ENCODE measurements at places on chromosomes 7 and 10.

DNA sequence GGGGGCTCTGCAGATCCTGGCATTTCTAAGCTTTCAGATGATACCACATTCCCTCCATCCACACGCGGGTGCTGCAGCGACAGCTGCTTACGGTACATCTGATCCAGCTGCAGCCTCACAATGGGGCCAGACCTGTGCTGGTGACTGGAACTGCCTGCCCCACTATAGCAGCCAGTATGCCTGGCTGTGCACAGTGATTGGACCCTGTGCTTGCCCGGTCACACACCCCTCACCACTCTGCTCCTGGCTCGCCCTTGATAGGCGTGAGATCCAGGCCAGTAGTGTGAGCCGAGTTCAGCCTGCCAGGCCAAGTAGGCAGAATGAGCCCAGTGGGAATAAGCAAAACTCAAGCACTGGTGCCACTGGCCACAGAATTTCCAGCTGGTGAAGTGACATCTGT is 164.8 kb downstream of the NRBF2 start:
- DNase-seq: no peak

DNA sequence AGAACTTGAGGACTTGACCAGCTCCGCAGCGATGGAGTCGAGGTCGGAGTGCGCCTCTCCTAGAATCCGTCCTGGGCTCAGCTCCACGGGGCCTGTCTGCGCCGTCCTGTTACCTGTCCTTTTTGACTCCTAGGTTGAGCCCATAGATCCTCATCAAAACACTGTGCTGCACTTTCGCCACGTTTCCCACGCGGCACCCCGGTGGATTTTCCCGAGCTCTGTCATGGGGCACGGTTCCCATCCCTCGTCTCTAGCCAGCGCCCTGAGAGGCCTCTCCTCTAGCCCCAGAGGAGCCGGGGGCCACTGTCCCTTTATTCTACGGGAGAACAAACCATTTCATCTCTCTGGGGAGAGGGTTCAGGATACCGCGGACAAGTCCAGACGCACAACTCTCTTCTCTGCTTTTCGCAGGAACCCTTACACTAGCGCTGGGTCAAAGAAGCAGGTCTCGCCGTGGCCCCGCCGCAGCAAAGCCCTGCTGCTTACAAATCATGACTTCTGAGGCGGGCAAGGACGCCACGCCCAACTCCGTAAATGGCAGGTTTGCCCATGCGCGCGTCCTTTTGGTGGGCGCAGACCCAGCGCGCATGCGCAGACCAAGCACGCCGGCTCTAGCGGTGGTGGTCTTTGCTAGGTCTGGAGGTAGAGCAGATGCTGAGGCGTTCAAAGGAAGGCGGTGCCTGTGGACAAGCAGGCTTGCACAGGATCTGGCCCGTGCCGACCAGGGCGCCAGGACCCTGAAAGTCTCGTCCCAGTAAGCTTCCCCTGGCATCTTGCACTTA is 10.3 kb upstream of the ANKRD7 start:
- DNase-seq: peak; percentile 85

DNA sequence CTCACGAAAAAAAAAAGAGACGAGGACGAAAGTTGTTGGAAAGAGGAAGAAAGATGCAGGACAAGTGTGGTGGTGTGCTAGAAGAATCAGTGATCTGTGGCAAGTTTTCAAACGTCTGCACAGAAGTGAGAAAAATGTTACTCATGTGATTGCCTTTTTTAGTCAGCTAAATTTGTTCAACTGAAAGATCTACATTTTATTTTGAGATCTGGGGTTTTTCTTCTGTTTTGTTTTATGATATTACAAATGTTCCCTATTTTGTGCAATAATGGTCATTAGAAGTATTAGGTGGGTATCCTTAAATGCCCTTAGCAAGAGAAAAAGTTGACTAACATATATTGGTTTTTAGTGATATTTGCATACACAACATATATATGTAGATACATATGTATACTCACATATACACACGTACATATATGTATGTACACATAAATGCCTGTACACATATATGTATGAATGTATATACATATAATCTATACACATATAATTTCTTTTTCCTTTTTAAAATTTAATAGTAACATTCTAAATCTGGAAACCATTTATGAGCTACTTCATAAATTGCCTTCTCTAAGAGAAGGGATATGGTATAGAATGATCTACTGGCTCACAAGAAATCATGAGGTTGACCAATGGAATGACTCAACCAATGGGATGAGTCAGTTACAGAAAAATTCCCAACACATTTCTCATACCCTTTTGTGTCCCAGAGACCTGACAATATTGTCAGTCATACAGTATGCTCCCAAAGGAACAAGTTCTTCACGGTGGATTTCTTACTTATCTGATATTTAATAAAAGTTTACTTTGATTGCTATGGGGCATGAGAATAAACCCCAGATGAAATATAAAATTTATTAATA is 38.4 kb downstream of the SLC39A12 start:
- DNase-seq: no peak

DNA sequence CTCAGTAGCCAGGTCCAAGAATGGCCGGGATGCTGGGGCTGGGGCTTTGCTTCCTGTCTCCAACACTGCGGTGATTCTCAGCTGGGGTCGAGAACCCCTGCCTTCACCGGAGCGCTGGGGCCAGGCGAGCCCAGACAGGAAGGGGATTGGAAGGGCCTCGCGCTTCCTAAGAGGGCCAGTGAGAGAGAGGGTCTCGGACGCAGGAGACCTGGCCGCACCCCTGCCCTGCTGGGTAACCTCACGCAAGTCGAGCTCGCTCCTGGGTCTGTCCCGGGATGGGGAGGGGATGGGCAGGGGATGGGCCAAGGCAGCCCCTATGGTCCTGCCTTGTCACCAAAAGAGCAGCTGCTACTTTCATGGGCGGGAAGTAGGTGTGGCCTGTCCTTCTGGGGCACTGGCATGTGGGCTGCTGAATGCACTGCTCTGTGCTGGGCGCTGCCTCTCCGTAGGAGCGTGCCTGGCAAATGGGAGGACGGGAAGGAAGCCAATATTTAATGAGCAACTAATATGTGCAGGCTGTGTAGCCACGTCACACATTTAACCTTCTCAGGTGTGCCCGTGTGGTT is 20.0 kb downstream of the KCNK18 start:
- no peak for DNase-seq

GRCh38 chr7:124275411-124275810 is 242.5 kb upstream of the TMEM229A start:
- no peak for DNase-seq

GRCh38 chr10:87847550-87847949 is 15.8 kb downstream of the KLLN start:
- DNase-seq: no peak

Measured in activated CD8-positive, alpha-beta memory T cell treated with anti-CD3 and anti-CD28 coated beads, Interleukin-2, amount 50 U/mL, for 4 hours (primary cell).